H7 (cell line): ENCODE measurements at places on chromosomes 12 and 14. TPM values are rescaled to one million over a fixed set of nuclear protein-coding genes. Genes with fewer than 3 reads are reported as not detected.

AMN gene
- 0.92 and 1.7 TPM in 2 replicates for total RNA-seq

CATSPERB gene
- total RNA-seq = 0.35 and 0.41 TPM in 2 replicates

HSPB8 gene
- total RNA-seq = 10.7 and 15.8 TPM in 2 replicates

GPRC5A gene
- total RNA-seq = 0.07 TPM in 1 of 2 replicates, not detected in the other

DNA sequence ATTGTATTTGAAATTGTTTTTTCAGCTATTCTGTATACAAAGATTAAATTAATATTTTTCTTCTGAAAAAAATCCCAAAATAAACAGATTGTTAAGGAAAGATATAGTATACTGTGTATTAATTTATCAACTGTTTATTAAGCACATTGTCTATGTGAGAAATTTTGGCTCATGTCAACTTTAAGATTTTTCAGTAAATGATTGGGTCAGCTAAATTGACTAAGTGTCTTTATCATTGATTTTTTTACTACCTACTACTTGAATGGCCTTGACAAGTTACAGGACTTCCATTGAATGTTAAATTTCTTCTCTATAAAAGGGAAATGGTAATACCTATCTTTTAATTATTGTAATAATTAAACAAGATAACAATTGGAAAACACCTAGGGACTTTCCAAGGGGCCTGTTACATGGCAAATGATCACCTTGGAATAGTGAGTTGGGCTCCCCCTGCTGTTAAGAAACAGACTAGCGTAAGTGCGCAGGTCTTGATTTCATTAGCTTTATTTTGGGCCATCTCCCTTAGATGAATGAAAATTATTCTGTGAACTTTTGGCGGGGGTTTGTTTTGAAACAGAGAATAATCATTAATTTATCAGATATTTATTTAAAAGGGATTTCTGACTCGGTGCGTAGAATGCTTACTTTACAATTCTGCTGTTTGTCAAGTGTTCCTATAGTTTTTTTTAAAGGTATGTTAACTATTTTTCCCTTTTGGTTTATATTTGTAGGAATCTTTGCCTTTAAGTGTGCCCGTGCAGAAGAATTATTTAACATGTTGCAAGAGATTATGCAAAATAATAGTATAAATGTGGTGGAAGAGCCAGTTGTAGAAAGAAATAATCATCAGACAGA is 14.5 kb upstream of the CCT2 start:
- peak; percentile 41 for DNase-seq
